Stimulated activated CD8-positive, alpha-beta memory T cell treated with anti-CD3 and anti-CD28 coated beads, Interleukin-2, amount 100 ng/mL, for 1 hour (primary cell): ENCODE measurements at places on chromosomes 2 and 18.

- no peak for DNase-seq
Measured at GRCh38 chr2:17313261-17313660, 205.0 kb downstream of the RAD51AP2 start.

GRCh38 chr18:56770873-56771272 is 119.7 kb downstream of the WDR7 start:
- DNase-seq: no peak

- DNase-seq: no peak
Measured at GRCh38 chr2:78782196-78782595, 243.3 kb upstream of the REG3G start.

DNA sequence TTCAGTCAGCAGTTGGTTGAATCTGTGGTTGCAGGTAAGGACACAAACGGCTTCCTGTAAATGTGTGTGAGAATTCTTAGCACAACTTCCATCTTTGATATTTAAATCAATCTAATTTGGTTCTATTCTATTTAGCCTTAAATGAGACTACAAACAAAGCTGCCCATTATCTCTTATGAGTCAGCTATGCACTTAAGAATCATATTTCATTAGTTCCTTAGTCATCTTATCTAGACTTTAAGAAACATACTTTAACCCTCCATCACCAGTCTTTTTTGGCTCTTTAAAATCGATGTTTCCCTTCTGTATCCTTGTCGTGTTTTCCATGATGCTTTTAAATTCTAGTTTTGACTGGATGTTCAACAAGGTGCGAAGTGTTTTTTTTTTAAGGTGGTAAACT is 114.4 kb upstream of the TMEM200C start:
- DNase-seq: no peak

GRCh38 chr2:197804758-197805714 is 643 bp downstream of the PLCL1 start:
- DNase-seq: no peak

- no peak for DNase-seq
Measured at GRCh38 chr2:138157372-138157771, 193.1 kb downstream of the HNMT start.

DNA sequence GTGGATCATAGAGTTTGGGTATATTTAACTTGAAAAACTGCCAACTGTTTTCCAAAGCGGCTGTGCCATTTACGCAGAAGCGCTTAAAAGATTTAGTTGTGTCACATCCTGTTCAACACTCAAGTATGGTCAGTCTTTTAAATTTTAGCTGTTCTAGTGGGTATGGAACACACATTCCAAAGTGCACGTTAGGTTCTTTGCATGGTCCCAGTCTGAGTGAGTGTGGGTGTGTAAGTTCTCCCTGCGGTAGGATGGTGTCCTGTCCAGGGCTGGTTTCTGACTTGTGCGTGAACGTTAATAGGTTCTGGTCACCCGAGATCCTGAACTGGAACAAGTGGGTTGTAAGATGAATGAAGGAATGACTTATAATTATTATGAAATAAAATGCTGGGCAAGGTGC is 28.4 kb upstream of the IL36G start:
- no peak for DNase-seq

- no peak for DNase-seq
Measured at GRCh38 chr2:80016171-80016570, 288.4 kb downstream of the LRRTM1 start.

DNA sequence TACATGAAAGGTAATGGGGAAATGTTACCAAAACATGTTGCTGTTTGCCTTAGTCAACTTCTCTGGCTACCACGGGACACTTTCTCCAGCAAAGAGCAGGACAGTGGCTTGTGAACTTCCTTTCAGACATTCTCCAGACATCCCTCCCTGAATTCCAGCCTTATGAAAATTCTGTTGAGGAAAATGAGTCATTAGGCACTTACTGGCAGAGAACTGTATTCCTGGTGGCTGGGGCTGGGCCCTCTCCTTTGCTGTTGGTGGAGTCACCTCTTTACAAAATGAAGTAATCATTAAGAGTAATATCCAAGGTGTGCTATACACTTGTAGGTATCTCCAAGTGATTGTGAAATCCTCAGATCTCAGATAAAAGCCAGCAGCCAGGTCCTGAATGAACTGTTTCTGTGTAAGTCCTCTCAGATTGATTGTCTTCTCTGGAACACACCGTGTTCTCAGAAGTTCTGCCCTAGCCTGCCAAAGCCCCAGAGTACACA is 1.3 kb upstream of the FAP start:
- DNase-seq: no peak

DNA sequence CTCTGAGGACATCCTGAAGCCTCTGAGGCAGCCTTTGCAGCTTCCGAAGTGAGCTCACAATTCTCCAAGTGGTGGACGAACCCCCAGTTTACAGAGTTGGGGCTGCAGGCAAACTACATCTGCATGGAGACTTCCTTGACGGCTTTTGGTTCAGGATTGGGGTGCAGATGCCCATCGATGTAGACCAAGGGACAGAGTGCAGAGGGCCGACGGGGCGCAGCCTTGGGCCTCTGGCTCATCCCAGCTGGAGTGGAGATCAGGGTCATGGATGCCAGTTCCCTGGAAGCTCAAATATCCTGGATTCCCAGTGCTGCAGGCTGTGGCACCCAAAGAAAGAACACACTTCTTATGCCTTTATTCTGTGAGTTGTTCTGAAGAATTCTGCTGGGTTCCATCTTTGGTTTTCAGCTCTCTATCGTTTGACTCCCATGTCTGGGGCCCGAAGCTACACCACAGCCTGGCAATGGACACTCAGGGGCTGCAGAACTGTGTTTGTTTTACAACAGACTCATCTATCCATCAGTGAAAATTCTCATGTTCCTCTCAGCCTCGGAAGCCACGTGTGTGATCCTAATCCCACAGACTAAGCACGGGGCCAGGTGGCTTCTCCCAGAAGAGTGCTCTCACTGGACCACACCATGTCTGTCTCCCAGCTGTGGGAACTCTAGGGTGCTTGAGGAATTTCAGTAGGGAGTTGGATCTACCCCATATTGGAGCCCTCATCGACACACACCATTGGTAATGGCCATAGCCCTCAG is 414.1 kb upstream of the MYT1L start:
- no peak for DNase-seq

DNA sequence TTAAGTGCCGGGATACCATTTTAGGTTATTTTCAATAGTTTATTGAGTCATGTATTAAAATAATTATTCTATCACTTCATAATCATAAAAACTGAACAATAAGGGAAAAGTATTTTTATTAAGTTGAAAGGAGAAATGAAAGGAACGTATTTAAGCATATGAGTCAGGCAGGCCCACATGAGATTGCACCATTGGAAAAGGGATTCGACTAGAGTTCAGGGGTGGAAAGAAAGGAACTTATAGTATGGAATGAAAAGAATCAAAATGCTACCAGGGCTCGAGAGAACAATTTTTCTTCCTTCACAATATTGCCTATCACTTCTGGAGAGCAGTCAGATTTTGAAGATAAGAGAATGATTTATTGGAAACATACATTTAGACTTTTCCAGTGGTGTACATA is 516.5 kb upstream of the NETO1 start:
- no peak for DNase-seq

DNA sequence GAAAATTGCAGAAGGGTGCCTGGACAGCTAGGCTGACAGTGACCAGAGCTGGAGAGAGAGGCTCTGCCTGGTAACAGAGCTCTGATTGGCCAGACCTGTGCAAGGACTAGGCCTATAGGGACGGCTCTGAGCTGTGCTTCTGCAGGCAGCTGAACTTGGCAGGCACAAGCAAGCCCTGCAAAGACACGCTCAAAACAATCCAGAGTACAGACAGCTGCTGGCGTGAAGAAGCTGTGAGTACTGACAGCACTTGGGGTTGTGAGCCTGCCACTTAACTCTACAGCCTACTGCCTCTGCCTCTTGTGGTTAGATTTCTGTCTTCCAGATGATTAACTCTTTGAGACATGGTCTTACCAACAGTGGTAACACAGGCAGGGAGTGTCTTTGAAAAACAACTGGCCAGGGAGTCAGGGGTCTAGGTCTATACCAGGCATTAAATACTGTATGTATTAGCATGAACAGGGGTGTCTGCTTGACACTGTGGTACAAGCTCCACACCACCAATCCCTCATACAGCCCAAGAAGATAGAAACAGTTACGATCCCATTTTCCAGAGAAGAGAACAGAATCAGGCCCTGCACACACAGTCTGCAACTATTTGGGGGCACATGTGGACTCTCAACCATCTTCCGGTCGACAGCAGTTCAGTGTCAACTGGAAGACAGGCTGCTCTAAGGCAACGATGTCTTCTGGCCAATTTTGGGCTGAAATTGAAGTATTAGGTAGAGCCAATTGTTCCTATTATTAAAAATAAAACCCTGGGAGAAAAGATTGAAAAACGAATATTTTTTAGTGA is 568.4 kb downstream of the TNS1 start:
- DNase-seq: no peak

DNA sequence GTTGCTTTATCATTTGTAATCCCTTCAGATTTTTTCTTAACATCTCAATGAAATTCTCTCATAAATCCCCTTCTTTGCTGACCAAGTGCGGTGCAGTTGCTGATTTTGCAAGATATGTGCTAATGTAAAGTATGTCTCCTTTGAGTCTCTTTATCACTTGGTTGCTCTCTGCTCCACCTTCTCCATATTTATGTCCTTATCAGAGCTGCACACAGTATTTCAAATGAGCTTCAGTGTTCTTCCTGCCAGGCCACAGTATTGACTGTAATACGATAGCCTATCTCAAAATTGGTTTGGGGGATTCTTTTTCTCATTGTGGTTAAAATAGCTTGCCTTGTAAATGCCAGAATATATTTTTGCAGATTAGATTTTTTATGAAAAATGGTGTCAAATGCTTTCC is 32.2 kb downstream of the MAIP1 start:
- DNase-seq: no peak

- no peak for DNase-seq
Measured at GRCh38 chr2:55887351-55887750, 36.2 kb downstream of the EFEMP1 start.

GRCh38 chr2:8490166-8490721 is 191.6 kb upstream of the ID2 start:
- DNase-seq: no peak

DNA sequence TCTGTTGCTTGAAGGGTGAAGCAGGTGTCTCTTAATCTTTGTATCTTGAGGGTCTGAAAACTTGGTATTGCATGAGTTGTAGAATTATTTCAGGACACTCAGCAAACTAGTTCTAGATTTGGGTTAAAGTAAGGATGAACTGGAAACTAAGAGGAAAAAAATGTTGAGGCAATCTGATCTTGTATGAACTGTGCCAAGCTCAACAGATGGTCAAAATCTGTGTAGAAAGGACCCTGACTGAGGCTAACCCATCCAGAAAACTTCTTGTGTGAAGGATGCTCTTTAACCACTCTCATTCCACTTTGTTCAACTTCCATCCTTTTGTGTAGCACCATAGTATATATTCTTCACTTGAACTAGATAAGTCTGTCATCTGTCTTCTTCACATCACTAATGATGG is 861.7 kb downstream of the SLC4A3 start:
- no peak for DNase-seq

GRCh38 chr2:129847043-129847442 is 132.4 kb upstream of the RAB6C start:
- no peak for DNase-seq

GRCh38 chr2:156883804-156884203 is 373.7 kb upstream of the GALNT5 start:
- no peak for DNase-seq

- DNase-seq: no peak
Measured at GRCh38 chr2:179021258-179021657, 28.7 kb downstream of the CCDC141 start.

GRCh38 chr2:58512878-58513277 is 271.8 kb upstream of the FANCL start:
- no peak for DNase-seq

DNA sequence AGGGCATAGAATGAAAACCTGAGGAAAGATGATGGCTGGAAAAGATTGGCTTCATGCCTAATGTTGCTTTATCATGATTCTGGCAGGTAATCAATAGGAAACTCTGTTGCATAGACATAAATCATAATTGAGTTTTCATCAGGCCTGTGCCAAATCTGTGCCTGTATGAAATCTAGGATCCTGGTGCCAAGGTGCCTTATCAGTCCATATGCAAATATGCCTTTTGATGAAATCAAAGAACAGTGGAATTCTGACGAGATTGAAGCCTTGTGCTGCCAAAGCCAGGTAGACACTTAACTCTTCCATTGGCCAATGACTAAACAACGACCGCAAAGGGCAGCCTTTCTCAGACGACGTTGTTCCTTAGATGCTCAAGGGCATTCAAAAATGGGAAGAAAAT is 170.0 kb upstream of the CRIM1 start:
- DNase-seq: no peak

DNA sequence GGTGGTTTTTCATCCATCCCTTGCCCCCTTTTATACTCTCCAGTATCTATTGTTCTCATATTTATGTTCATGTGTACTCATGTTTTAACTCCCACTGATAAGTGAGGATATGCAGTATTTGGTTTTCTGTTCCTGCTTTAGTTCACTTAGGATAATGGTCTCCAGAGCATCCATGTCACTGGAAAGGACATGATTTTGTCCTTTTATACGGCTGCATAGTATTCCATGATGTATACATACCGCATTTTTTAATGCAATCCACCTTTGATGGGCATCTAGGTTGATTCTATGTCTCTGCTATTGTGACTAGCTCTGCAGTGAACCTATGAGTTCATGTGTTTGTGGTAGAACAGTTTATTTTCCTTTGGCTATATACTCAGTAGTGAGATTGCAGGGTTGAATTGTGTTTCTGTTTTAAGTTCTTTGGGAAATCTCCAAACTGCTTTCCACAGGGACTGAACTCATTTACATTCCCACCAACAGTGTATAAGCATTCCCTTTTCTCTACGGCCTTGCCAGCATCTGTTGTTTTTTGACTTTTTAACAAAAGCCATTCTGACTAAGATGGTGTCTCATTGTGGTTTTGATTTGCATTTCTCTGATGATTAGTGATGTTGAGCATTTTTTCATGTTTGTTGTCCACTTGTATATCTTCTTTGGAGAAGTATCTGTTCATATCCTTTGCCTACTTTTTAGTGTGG is 420.2 kb downstream of the THSD7B start:
- DNase-seq: no peak

GRCh38 chr2:205769879-205770278 is 87.6 kb downstream of the NRP2 start:
- no peak for DNase-seq

GRCh38 chr2:97267411-97268074 is 154.6 kb downstream of the ANKRD36 start:
- no peak for DNase-seq

- no peak for DNase-seq
Measured at GRCh38 chr2:18559531-18560030, 872 bp downstream of the RDH14 start.

DNA sequence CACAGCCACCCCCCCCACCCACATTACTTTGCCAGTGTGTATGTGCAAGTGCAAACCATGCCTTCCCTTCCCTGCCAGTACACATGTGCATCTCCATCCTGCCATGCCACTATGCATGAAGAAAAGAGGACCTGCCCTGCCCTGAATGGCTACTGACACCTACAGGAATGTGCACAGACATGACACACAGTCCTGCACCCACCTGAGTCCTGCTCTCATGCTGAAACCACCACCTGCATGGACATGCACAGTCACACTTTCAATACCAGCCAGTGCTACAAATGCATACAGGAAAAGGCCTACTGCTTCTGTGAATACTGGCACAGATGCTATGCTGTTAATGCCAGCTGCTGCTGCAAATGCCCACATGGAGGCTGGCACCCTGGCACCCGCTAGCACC is 334.4 kb upstream of the DLGAP1 start:
- DNase-seq: no peak
